ENCODE measurements at places on chromosomes 16 and 17. TPM values are rescaled to one million over a fixed set of nuclear protein-coding genes. Genes with fewer than 3 reads are reported as not detected.

The OR3A3 gene
- total RNA-seq = not detected

The CCL17 gene
- total RNA-seq = 0.56 TPM

The SIRT7 gene
- total RNA-seq = 71.3 TPM

The STX8 gene
- 68.2 TPM for total RNA-seq

The CD300E gene
- total RNA-seq = not detected

The MT1E gene
- 152 TPM for total RNA-seq

The ZPBP2 gene
- total RNA-seq = 0.22 TPM

The JPT1 gene
- total RNA-seq = 236 TPM

The LMF1 gene
- 20.4 TPM for total RNA-seq

The SNTB2 gene
- 18.5 TPM for total RNA-seq

The DCTPP1 gene
- total RNA-seq = 78.5 TPM

The HSPB9 gene
- not detected for total RNA-seq

The CIBAR2 gene
- total RNA-seq = not detected

The DPEP2 gene
- total RNA-seq = 16.1 TPM

The KLHL10 gene
- total RNA-seq = not detected

The P2RX1 gene
- 0.32 TPM for total RNA-seq

The TBC1D26 gene
- total RNA-seq = 0.25 TPM

The RANBP10 gene
- 36.4 TPM for total RNA-seq

The TP53TG3 gene
- not detected for total RNA-seq

The NECAB2 gene
- not detected for total RNA-seq

The FZD2 gene
- not detected for total RNA-seq

The CDH3 gene
- 0.71 TPM for total RNA-seq

The UNC13D gene
- 219 TPM for total RNA-seq

The RHBDF1 gene
- total RNA-seq = not detected

The COPZ2 gene
- total RNA-seq = 4.7 TPM

The PIK3R6 gene
- total RNA-seq = 4.2 TPM

The SDR42E1 gene
- 8.5 TPM for total RNA-seq
